ENCODE measurements at places on chromosomes 3 and 15.
A peak's percentile ranks its signal among the peaks of the same experiment; 100 is the strongest.

- no peak for DNase-seq
Measured at GRCh38 chr15:45471151-45471550, 51.4 kb downstream of the SLC30A4 start.

GRCh38 chr15:87454860-87455259, 801.7 kb downstream of the NTRK3 start:
- DNase-seq = no peak

DNA sequence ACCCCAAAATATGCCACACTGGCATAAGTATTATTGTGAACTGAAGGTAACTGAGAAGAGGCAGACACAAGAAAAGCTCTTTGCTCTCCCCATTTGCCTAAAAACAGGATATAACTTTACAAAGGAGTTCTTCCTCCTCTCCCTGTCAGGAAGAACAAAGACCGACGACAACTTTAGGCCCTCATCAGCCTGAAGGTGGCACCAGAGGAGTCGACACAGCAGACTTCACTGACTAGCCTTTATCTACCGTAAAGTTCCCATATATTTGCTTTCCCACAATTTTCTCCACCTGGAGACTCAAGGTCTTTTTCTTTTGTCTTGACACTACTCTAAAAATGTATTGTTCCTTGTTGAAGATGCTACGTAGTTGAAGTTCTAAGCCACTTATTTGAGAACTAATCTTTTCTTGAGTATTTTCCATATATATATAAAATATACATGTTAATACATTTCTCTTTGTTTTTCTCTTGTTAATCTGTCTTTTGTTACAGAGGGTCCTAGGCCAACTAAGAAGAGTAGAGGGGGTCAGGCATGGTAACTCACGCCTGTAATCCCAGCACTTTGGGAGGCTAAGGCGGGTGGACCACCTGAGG, 16.2 kb upstream of the XIRP1 start:
- no peak for DNase-seq

DNA sequence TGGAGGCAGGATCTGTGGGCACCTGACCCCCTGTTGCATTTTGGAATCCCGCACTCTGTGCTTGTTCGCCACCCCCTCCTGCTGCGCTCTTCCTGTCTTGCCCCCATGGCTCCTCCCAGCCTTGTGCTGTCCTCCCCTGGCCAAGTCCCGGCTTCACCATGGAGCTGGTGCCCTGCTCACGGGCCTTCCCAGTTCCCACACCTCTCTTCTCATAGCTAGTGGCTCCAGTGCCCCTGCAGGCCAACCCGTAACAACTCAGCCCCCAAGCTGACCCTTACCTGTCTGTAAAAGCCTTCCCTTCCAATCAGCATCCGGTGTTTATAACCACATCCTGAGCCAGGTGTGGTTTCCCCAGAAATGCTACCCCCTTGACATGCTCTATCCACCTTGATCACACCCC, 407.7 kb upstream of the C2CD4B start:
- no peak for DNase-seq

DNA sequence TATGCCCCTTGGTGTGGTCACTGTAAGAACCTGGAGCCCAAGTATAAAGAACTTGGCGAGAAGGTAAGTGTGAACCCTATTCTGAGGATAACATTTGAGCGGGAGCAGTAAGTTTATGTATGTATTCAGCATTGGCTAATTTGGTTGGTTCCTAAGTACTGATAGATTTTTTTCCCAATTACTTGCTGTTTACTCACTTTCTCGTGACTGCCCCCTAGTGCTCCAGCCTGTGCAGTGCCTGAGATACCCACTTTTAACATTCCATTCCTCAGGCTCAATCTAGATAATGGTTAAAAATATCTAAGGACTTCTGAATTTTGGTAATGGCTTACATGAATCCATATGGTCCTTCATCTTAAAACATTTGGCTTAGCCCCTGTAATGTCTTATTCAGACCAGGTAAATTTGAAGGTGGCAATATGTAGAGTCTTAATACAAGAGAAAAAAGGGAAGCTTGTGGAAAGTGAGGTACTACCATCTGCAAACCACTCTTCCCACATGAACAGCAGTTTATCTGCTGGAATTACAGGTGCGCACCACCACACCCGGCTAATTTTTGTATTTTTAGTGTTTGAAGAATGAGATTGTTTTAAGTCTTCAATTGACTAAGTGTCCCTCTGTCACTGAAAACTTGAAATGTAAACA, 7.1 kb downstream of the ELL3 start:
- peak; percentile 44 for DNase-seq

- no peak for DNase-seq
Measured at GRCh38 chr15:95848126-95848525, 482.4 kb upstream of the NR2F2 start.

DNA sequence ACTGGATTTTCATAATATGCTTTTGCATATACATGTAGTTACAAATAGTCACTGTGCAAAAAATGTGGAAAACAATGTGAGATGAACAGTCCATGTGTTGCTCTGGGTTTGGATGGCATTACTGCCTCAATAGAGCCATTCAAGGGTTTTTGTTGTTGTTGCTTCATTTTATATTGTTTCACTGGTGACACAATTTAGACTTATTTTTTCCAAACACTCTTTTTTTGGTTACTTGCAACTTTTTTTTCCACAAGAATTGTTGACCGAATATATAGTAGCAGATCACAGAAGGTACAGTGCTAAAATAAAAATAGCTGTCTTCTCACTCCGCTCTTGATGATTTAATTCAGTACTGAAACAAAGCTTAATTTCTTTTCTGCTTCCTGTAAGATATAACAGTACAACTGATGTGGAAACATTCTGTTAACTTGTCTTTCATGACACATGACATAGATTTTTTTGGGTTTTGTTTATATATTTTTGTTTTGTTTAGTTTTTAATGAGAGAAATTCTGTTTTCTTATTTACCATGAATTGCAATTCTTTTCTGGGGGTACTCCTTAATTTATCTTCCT, 618.6 kb downstream of the NAALADL2 start:
- no peak for DNase-seq

GRCh38 chr3:9399746-9400145, 2.3 kb downstream of the SETD5 start:
- no peak for DNase-seq

DNA sequence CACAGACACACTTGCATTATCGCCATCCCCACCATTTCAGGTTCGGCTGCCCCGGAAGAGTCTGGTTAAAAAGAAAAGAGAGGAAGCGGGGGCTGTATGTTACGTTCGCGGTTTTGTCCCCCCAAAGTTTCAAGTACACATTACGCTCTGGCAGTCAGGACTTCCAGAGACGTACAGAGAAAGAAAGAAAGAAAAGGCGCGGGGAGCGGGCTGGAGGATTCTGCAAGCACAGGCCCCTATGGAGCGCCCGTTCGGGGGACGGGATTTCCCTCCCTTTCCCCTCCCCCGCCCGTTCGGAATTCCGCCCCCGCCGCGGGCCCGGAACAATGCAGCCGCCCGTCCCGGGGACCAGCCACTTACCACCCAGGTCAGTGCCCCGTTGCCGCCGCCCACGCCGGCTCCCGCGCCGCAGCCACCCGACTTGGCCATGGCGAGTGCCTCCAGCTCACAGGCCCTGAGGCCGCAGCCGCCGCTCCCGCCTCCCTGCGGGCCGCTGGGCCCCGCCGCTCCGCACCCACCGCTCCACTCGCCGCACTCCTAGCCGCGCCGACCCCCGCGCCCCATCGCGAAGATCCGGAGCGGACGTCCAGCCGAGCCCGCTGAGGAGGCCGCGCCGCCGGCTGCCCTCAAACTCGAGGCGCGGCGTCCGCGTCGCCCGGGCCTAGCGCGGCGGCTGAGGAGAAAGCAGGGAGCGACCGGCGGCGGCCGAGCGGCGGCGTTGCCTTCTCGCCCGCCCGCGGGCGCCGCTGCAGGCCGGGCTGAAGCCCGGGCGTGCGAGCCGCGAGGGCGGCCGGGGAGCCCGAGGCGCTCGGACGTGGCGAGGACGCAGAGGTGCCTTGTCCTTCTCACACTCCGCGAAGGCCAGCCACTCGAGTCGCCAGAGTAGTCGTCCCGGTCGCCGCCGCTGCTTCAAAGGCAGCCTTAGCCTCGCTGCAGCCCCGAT, 567 bp downstream of the TOP2B start:
- DNase-seq = peak; percentile 38

DNA sequence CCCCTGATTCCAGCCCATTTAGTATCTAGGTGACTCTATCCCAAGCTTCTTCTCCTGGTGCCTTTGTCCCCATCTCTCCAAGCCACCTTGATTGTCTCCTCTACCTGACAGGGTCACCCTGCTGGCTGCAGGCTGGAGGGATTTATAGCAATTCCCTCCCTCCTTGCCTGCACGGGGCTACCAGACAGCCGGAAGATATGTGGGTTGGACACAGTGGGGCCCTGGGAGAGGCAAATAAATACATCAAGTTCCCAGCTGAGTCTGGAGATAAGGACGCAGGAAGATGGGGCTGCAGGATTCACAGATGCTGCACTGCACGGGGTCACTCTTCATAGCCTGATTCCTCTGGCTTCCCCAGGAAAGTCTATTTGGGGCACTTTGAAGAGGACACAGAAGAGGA, 9.3 kb upstream of the ISLR2 start:
- no peak for DNase-seq

DNA sequence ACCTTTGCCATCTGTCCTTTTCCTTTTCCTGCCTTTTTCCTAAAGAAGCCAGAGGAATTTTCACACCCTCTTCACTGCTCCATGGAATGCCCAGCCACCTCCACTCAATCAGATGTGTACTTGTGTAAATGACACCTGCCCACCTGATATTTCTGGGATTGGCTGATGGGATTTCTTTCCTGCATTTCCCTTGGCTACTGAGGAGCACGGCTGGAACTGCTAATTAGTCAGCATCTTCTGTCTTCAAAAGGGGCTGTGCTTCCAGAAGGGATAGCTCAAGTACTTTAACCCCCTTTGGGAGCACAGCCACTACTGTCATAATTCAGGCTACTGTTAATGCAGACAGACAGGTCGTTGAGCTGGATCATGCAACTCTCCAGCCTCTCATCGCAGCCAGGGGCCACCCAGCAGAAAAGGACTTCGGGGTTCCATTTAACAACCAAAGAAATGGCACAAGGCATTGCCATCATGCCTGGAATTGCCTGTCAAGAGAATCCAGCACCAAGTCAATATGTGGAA, 38.6 kb downstream of the MGLL start:
- DNase-seq = no peak

DNA sequence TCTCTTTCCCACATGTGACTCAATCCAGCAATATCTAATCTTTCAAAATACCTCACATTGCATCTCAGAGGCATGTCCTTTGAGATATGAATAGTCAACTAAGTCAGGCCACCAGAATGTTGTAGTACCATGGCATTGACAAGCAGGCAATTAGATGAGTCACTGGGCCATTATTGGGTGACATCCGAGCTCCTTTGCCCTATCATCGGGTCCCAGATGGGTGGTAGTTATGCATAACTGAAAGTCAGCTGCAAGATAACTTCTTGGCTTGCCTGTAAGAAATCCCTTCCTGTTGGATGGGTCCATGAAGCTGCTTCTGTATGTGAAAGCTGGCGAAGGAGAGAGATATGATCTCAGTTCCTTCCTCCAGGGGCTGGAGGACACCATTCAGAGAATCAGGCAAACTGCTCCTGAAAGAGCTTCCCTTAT, 32.8 kb downstream of the ARRDC4 start:
- DNase-seq = no peak

DNA sequence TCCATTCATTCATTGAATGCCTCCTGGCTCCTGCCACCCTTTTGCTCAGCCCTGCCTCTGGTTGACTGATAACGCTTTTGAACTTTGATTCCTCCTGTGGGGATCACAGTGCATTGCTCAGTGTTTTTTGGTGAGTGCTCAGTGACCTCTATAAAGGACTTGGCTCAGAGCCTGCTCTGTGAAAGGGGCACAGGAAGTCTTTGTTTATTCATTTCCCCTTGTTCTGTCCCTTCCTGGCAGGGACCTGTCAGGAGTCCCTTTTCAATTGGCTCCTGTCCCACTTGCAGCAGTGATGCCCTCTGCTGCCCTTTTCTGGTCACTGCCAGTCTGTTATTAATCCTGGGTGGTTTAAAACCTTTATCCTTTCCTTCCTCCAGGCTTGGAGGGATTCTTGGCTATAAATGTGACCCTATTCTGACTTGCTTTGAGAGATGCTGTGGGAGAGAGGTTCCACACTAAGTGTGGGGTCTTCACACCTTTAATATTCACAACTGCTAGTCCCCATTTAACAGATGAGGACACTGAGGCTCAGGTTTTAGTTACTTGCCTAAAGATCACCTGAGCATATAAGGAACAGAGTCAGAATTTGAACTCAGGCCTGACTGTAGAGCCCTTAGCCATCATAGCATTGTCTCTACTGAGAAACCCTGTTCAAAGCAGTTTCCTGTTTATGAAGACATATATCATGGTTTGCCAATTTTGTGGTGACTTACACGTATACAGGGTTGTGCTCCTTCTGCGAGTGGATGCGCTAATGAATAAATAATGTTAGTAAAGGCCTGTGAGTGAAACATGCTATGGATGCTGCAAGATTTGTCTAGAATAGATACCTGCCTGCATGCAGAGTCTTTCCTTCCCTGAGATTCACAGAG, 23.2 kb upstream of the TATDN2 start:
- DNase-seq = peak; percentile 35

- no peak for DNase-seq
Measured at GRCh38 chr3:105691633-105692032, 177.2 kb downstream of the CBLB start.

DNA sequence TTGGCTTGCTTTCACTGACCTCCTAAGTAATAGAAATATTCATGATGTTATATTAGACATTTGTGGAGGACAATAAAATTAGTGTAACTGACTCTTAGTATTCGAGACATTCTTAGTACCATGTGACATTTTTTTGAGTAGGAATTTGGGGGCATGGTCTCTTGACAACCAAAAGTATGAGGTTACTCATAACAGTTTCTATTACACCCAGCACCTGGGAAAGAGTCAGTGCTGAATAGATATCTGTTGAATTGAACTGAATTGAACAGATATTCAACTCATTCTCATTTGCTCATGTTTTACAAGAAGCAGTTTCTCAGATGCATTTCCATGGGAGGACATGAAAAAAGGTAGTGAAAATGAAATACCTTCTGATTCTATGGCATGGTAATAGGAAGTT, 84.4 kb downstream of the CMSS1 start:
- DNase-seq = no peak

GRCh38 chr15:92243227-92243626, 150.5 kb upstream of the ST8SIA2 start:
- no peak for DNase-seq

DNA sequence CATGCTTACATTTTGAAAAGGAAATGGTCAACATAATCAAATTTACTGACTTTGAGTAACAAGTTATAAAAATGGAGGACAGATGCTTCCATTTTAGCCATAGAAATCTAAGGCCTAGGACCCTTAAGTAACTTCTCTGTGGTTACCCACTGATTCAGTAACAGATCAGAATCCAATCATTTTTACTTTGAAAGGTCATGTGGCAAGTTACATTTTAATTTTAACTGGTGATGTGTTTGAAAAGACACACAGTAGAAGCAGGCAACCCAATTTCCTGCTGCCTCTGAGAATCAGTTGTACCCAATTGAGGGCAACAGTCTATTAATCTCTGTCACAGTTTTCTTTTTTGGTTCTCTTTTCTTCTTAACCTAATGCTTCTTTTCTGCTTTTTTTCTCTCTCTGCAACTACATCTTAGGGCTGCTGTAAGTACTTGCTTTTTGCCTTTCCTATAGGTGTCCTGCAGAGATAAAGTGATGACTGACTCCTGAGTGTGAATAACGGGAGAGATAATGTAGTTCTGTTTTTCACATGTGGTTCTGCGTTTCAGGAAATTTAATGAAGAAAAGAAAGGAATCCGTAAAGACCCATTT, 3.3 kb downstream of the ZWILCH start:
- DNase-seq = no peak

All from stimulated activated CD8-positive, alpha-beta memory T cell treated with anti-CD3 and anti-CD28 coated beads, Interleukin-15, amount 100 ng/mL, for 1 hour (primary cell).